ENCODE measurements at places on chromosomes 6 and 20. TPM values are rescaled to one million over a fixed set of nuclear protein-coding genes. Genes with fewer than 3 reads are reported as not detected.

Gene RIMS1
- total RNA-seq: 3.3 TPM

Gene PRSS35
- total RNA-seq: not detected

Gene RAET1L
- 0.36 TPM for total RNA-seq

DNA sequence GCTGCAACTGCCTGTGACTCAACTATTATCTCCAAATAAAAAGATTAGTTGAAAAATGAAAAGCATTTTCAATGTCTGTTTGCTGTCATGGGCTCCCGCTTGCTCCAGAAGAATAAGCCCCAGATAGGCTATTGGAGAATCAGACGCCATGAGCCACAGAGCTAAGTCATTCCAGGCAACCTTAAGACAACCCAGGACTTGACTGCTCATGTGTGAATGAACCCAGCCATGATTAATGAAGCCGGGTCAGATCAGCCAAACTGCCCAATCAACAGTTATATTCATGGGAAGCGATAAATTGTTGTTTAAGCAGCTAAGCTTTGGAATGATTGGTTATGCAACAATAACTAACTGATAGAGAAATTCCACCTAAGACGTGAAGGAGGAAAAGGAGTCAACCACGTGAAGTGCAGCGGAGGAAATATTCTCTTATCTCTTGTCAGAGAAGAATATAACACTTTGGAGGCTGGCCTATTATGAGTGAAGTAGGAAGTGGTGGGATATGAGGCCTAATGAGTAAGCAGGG lies 64.2 kb downstream of the DOK5 start:
- no peak for DNase-seq

DNA sequence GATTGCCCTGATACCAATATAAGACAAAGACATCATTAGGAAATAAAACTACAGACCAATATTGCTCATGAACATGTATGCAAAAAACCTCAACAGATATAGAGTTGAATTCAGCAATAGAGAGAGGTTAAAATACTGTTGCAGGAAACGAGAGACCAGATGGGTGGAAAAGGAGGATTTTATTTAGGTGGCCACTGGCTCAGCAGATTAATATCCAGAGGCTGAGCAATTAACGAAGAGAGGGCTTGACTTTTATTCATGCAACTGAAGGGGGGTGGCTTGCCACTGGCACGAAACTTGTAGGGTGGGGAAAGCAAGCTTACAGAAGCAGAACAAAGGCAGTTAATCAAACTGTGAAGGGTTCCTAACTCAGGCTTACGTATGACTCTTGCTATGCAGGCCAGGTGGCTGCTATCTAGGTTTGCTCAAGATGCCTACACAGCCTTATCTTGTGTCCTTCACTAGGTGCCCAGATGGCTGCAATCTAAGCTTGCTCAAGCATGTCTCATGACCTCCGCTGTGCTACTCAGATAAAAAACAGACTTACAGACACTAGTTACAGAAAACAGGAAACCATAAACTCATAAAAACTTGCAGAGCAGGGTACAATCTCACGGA lies 126.4 kb downstream of the MMUT start:
- no peak for DNase-seq

DNA sequence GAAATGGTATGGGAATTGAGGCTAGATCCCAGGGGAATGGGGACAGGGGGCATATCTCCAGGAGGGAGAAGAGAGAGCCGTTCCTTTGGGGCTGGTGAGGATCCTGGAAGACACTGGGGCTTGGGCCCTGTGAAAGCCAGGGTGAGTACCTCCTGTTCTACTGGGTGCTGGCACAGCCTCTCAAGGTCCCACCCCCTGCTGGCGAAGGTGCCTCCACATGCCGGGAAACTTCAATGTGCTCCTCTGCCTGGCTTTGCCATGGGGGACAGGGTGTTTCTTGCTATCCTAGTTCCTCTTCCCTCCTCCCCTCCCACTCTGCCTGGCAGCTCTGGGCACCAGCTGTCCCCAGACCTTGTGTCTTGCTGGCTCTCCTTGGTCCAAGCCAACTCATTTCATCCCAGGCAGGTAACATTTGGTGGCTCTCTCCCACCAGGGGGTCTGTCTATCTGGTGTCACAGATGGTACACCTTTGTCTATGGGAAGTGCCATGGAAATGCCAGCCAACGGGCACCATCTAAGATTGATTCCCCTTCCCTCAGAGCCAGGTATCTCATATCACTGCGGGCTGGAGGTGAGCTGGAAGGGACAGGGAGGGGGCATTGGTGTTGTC lies 56.8 kb downstream of the MDGA1 start:
- DNase-seq: no peak

Gene GPX5
- total RNA-seq: not detected

- no peak for DNase-seq
Observed at GRCh38 chr20:46998477-46999240, 104.0 kb downstream of the EYA2 start.

DNA sequence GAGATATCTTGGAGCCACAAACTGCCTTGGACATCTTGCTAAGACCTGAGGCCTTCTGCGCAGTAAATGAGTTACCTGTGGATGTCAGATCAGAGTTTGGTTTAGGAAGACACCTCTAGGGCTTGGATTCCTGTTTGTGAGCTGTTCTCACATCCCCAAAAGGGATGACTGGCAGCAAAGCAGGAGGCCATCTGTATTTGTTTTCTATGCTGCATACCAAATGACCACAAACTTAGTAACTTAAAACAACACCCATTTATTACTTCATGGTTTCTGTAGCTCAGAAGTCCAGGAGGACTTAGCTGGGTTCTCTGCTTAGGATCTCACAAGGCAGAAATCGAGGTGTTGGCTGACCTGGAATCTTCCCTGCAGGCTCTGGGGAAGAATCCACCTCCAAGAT lies 116.7 kb downstream of the UNC5CL start:
- peak; percentile 21 for DNase-seq

Gene C6orf141
- 13.2 TPM for total RNA-seq

DNA sequence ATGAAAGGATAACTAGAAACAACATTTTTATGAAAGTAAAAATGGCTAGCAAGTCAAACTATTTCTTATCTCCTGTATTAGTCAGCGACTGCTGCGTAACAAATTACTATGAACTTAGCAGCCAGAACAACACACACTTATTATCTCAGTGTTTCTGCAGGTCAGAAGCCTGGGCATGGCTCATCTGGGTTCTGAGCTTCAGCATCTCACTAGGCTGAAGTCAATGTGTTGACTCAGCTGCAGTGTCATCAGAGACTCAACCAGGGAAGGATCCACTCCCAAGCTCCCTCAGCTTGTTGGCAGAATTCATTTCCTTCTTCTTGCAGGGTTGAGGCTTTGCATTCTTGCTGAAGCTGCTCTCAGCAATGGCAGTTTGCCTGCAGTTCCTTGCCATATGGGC lies 33.2 kb upstream of the IGF2R start:
- no peak for DNase-seq

Gene SPACA1
- not detected for total RNA-seq

DNA sequence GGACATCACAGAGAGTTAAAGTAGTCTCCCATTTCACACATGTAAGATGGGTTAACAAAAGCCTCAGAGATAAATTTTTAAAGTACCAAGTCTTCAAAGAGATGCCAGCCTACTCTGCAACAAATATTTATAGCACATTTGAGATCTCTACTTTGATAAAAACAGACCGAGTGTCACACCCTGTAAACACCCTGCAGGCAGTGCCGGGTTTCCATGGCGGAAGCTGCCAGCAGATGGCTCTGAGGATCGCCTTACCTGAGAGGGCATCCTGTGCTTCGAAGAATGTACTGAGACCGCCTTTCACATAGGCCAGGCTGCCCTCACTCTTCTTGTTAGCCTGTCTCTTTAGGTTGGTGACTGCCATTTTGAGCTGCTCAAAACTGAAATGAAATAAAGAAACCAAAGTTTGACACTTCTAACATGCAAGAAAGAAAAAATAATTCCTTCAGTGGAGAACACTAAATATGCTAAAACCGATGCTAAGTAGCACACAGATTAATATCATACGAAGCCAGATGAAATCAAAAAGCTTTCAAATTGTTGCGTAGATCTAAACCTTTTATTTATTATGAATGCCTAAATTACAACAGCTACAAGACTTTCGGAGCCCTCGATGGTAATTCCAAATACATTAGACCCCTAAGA lies 39.3 kb downstream of the HUS1B start:
- no peak for DNase-seq

DNA sequence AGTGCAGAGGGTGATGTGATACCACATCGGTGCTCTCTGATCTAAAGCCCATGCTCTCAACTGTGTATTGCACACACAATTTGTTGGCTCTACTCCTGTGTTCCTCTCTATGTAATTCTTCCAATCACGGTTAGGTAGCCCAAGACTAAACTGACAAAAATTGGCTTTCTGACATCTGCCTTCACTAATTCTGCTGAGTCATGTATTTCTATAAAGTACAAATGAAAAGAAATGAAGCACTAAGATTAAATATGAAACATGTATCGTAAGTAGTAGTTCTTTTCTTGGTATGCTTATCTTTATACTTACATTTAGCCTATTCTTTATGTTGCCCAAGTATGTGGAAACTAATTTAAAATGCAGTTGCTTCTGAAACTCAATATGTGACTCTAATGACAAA lies 7.7 kb upstream of the MLIP start:
- no peak for DNase-seq

DNA sequence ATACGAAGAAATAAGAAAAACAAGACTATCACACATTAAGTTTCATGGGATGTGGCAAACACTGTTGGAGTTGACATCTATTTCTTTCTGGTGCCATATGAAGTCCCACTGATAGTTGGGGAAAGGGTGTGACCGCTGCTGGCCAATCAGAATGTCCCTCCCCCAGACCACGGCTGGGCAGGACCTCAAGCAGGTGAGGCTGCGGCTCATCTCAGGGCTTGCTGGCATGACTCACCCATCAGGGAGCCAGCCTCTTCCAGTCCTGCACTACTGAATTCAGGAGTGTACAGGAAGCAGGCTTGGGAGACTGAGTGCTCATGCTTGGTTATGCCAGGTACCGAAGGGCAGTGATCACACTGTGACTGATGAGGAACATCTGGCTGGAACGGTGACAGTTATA lies 18.9 kb downstream of the PREP start:
- peak; percentile 15 for DNase-seq

Gene SYTL3
- total RNA-seq: 1.5 TPM

DNA sequence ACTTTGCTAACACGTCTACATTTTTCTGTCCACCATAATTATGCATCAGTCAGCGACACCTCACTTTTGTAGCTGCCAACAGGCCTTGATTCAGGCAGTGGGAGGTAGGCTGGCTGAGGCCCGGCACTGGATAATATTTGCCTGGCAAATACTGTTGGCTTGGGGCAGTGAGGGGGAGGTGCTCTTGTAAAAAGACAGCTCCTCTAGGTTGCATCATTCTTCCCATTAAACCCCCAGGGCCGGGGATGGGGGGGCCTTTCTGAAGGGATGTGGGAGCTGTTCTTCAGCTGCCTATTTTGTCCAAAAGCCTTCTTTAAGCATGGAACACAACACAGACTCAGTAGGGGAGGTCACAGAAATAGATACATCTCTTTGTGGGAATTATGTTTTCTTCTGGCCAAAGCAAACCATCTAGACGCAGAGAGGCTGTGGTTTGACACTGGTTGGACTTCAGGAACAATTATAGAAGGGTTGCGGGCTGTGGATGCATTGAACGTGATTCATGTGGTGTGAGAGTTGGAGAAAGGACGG lies 338.3 kb upstream of the NT5E start:
- peak; percentile 70 for DNase-seq

GRCh38 chr6:168603234-168603633 lies 162.2 kb downstream of the SMOC2 start:
- DNase-seq: no peak

DNA sequence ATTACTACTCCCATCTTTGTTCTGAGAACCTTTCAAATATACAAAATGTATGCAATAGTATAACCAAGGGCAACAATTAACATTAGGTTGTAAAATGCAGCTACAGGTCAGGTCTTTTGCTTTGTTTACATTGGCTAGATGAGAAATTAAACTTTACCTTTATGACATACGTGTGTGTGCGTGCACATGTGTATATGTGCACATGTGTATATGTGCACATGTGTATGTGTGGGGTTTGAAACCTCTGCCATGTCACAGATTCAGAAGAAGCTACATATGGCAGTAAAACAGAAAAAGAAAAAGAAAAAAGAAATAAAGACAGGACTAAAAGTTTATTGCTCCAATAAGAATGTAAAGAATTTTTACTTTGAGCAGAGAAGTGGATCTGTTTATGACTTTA lies 40.6 kb downstream of the BLOC1S5 start:
- DNase-seq: no peak

GRCh38 chr6:22099231-22099630 lies 197.6 kb downstream of the PRL start:
- no peak for DNase-seq

DNA sequence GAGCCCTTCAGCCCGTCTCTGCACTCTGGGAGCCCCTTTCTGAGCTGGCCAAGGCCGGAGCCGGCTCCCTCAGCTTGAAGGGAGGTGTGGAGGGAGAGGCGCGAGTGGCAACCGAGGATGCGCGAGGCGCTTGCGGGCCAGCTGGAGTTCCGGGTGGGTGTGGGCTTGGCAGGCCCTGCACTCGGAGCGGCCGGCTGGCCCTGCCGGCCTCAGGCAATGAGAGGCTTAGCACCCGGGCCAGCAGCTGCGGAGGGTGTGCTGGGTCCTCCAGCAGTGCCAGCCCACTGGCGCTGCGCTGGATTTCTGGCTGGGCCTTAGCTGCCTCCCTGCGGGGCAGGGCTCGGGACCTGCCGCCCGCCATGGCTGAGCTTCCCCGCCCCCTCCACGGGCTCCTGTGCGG lies 49.8 kb downstream of the GMPR start:
- DNase-seq: no peak

Gene ADGB
- total RNA-seq: not detected
